ENCODE measurements at places on chromosomes 2 and 18.

DNA sequence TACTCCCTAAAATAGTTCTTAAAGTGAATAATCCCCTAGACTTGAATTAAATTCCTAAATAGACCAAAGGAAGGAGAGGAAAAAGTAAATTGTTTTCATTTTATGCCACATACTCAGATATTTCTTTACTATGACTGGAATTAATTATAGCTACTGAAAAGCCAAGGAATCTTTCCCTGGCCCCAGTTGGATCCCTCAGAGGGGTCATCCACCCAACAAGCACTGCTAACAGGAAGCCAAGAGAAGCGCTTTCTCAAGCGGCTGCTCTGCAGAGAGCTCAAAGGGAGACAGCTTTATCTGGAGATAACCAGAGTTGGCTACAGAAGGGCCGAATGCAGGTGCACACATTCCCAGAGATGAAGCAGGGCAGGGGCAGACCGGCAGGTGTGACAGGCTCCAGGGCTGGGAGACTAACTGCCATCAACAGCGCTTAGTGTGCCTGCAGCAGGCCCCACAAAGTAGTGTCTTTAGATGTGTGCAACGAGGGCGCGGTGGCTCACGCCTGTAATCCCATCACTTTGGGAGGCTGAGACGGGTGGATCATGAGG, 51.1 kb downstream of the POLR1A start:
- no peak for DNase-seq

DNA sequence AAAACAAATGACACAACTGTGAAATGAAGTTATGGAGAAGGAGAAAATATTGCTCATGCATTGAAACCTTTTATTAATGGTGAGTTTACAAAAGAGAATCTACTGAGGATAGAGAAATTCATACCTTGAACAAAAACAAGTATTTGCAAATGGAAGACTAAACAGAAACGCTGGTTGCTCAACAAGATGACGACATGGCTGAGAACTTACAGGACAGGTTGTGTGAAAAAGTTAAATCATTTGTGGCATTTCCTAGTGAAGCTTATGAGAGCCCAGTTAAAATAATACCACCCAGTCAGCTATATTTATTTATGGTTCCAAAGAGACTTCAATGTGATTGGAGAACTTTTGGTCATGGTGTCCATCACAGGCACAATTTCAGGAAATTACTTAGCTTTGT, 148.6 kb upstream of the PKDCC start:
- no peak for DNase-seq

DNA sequence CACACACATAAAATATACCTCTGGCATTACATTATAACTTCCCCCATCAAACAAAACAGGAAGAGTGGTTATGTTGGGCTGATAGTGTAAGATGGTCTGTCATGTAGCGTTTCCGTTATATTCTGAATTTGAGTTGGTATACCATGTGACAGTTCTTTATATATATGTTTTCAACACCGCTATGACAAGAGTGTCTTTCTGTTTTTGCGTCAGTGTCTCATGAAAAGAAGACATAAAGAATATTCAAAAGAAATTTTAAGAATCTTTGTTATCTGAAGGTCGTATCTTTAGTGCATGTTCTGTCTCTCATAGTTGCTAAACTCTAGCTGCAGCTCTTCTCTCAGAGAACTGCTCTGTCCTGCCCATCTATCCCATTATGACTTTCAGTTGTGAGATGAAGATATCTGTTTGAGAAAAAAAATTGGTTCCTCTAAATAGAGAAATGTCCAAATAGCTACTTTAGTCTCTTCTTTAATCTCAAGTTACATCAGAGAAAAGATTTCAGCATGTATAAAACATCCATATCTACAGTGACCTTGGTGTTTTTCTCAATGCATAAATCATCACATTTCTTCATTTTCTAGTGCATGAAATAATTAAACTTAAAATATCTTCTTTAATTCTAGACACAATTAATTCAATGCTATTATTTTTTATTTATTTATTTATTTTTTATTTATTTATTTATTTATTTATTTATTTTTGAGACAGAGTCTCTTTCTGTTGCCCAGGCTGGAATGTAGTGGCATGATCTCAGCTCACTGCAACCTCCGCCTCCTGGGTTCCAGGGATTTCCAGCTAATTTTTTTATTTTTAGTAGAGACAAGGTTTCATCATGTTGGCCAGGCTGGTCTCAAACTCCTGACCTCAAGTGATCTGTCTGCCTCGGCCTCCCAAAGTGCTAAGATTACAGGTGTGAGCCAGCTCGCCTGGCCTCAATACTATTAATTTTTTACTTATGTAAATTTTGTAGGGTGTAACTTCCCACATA, 24.3 kb upstream of the PSME4 start:
- DNase-seq: no peak

GRCh38 chr2:173215316-173215715, 139.4 kb upstream of the CDCA7 start:
- DNase-seq: no peak

GRCh38 chr2:99850084-99850710, 292.2 kb downstream of the AFF3 start:
- no peak for DNase-seq

- no peak for DNase-seq
These were observed 109.8 kb downstream of the FAM210A start for GRCh38 chr18:13616525-13617035.

DNA sequence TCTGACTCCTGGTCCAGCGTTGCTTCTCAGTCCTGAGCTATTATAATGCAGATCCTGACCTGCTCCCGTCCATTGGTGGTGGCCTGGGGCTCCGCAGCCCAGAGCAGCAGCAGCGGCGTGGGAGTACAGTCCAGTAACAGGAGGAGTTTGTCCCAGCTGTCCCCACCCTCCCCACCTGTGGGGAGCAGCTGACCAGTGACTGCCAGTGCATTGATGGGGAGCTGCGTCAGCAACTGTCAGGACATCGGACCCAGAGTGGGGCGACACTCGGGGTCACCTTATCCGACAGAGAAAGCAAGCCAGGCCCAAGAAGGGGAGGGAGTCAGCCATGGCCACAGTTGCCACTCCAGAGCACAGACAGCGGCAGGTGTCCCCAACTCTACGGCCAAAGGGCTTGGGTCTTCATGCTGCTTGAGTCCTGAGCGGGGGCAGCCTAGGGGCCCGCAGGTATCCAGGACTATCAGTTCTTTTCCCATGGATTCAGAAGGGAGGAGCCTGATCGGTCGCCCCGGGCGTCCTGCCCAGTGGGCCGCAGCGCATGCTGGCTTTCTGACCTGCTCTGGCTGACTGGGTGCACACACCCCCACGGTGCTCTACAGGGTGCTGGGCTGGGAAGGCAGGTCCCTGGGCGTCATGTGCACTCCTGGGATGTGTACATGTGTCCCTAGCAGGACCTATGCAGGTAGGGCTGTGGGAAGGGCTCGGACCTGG, 29.7 kb downstream of the DNMT3A start:
- DNase-seq: no peak

GRCh38 chr2:11177871-11178690, 22.8 kb downstream of the SLC66A3 start:
- DNase-seq: no peak

DNA sequence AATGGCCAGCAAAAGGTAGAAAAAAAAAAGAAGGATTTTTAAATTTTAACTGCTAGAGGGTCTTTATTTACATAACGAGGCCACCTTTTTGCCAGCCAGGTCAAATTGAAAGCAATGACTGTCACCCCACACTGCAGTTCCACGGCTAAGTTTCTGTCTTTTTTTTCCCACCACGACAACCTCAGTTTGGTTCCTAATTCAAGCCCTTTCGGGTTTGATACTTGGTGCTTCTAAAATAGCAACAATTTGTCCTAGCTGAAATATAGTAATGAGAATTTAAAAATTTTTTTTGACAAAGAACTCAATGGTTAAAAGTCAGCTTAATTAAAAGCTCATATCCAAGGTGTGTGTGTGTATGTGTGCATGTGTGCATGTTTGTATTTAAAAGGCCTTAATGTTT, 16.4 kb upstream of the NMS start:
- no peak for DNase-seq

GRCh38 chr2:55952415-55952814, 28.8 kb upstream of the EFEMP1 start:
- DNase-seq: no peak

- no peak for DNase-seq
These were observed 123.5 kb downstream of the GLI2 start for GRCh38 chr2:120859128-120859527.

GRCh38 chr2:175769200-175769599, 232.9 kb downstream of the LNPK start:
- DNase-seq: no peak

GRCh38 chr2:240955306-240956170, 42.9 kb upstream of the SNED1 start:
- DNase-seq: no peak

DNA sequence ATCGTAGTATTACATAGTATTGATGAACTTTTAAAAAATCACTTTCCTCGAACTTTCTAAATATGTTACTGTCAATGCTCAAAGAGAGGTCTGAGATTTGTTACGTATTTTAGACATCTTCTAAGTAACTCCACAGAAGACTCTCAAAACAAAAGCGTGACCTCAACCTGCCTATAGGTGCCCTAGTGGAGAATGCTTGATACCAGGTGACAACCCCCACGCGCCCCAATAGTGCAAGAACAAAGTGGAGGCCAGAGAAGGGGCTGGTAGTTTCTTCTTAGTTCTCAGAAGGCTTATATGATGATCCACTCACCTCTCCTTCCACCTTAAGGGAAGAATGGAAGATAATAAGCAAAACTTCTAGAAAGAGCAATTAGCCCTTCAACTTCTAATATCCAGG, 102.6 kb downstream of the ANKRD44 start:
- DNase-seq: no peak

- no peak for DNase-seq
These were observed 642 bp upstream of the SRSF7 start for GRCh38 chr2:38751596-38752410.

DNA sequence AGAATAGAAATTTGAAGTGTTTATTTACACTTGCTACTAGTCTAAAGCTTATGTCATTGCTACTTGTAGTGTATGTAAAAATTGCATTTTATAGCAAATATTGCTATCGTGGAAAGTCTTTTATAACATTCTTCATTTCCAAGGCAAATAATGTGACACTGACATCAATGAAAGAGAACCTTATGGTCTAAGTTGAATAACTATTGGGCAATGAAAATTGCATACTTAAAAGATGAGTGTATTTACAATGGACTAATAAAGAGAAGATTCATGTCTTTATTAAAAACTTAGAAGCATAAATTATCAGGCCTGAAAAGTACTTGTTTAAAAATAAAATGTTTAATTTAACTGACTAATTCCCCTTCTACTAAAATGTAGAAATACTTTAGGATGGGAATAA, 82.2 kb downstream of the LRP1B start:
- no peak for DNase-seq

GRCh38 chr2:46123013-46123412, 174.2 kb upstream of the EPAS1 start:
- DNase-seq: no peak

DNA sequence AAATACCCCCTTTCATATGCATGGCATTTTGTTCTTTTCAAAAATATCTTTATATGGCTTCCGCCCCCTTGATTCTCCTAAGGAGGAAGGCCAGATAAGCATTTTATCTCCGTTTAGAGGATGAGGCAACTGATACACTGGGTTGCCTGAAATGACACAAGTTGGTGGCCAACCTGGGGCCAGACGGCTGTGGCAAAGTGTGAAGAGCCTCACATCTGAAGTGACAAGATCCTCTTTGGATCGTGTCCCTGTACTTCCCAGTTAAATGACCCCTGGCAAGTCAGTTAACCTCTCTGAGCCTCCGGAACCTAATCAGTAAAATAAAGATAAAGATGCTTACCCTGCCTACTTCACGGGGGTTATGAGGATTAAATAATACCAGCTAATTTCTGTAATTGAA, 4.6 kb downstream of the SETBP1 start:
- no peak for DNase-seq

DNA sequence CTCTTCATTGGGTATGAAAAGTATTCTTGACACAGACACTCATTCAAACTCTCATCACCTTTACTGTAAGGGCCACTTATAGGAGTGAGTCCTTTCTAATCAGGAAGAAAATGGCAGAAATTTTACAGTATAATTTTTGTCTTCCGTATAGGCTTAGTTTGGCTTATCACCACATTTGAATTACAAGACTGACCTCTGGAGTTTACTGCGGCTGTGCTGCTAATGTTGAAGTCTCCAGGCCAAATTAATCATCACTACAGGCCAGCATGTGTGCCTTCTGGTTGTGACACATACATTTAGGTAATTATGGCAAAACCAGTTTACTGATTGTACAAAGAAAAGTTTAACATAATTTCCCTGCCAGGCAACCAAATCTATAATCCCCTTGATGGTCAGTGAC, 753.6 kb upstream of the GCFC2 start:
- DNase-seq: no peak

DNA sequence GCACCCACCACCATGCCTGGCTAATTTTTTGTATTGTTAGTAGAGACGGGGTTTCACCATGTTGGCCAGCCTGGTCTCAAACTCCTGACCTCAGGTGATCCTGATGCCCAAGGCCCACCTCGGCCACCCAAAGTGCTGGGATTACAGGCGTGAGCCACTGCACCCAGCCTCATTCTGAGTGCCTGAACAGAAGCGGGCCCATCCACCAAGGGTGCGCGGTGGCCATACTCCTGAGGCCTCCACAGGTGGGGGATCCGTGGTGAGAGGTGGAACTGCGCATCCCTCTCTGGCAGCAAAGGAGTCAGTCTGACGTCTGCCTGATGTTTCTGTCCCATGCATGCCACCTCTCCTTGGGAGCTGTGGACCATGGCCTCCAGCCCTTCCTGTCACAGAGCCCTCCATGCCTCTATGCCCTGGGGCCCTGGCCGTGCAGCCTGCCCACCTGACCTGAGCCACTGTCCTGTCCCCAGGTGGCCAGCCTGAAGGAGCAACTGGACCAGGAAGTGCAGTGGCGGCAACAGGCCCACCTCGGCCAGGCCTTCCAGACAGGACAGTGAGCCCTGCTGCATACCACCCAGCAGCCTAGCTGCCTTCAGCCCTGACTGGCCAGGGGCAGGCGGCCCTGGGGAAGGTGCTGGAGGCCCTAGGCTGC, 7.6 kb upstream of the SNED1 start:
- DNase-seq: no peak
